Stimulated activated CD8-positive, alpha-beta memory T cell treated with anti-CD3 and anti-CD28 coated beads, Interleukin-12 subunit alpha, Interleukin-12 subunit beta, amount 100 ng/mL, for 1 hour (primary cell): ENCODE measurements at places on chromosomes 5 and 9.

- DNase-seq: no peak
Observed at GRCh38 chr5:12840972-12841371, 936.7 kb upstream of the CTNND2 start.

DNA sequence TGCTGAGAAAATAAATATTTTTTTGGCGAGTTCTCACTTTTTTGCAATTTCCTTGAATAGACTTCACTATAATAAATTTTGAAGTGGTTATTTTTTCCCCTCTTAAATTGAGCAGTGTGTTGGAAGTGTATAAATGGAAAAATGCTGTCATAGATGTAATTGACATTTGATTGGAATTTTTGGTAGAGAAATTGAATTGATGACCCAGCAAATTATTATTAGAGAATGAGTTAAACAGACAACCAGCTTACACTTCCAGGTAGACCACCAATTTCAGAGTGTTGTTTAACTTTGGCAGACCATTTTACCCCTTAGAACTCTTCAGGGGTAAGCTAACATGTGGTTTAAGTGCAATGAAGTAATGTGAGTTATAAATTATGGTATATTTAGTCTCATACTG, 1.9 kb downstream of the FAF2 start:
- DNase-seq: no peak

DNA sequence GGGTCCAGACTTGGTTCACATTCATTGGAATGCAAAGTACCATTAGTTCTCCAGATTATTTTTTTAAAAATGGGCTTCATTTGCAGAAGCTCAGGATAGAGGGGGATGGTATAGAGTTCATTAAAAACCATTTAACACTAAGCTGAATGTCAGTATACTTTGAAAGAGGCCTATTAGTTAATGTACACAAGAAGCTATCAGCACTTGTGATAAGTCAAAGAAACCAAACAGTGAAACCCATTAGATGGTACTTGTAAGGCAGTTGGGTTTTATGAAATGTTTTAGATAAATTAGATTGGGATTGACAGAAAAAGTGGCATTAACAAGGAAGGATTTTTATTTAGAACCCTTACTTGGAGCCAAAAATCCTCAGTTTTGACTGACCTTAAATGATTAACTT, 229.2 kb upstream of the MPDZ start:
- no peak for DNase-seq

DNA sequence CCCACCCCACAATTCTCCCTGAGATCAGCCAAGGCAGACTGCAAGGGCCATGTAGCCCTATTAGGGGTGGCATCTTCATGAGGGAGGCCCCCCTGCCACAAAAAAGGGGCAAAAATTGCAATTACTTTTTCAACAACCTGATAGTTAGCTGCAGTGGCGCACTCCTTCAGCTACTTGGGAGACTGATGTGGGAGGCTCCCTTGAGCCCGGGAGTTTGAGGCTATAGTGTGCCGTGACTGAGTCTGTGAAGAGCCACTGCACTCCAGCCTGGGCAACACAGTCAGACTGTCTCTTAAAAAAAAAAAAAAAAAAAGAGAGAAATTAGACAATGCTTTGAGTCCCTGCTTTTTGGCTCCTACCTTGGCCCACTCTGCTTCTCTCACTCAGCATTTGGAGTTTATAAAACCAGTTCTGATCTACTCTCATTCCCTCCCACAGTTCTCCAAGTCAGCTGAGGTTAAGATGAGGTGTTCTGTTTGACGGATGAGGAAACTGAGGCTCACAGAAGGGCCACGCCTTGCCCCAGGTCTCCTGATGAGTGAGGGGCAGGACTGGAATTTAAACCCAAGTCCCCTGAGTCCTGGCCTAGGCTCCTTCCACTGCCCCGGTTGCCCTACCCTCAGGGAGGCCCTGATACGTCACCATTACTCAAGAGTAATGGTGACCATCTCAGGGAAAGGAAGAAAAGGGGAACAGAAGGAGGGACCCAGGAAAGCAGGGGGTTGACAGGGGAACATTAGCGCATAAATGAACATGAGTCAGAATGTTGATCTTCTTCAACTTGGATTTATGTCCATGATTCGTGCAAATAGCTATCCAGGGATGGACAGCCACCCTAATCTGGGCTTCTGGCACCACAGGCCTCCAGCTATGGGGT, 9.0 kb downstream of the GPX3 start:
- no peak for DNase-seq

DNA sequence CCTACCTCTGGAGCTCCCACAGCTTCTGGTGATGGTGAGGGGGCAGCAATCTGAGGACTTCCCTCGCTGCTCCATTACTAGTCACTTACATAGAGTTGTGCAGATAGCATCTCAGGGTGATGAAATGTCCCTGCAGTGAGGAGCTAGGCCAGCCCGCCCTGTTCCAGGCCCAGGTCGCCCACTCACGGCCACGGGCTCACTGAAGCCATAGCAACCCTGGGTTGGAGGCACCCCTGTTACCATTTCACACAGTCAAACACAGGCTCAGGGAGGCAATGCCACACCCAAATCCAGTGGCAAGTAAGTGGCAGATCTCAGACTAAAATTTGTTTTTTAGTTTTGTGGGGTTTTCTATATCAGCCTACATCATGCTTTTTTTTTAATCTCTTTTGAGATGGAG, 19.6 kb downstream of the SH2D3C start:
- DNase-seq: no peak

DNA sequence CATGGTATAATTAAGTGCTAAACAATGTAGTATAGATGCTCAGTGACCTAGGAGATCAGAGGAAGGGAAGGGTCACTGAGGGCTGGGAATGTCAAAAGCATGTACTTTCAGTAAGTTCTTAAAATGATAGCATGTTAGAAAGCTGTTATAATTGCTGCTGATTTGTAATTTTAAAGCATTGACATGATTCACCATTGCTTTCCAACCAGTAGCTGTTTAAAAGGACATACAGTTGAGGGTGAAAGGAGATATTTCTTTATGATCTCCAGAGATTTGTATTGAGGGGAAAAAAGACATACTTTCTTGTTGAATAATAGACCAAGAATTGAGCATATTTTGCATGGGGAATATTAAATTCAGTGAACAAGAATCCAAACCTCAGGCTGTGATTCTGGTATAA, 1.2 kb upstream of the SLC1A3 start:
- DNase-seq: no peak

- DNase-seq: no peak
Observed at GRCh38 chr9:13845460-13845859, 468.5 kb downstream of the NFIB start.

DNA sequence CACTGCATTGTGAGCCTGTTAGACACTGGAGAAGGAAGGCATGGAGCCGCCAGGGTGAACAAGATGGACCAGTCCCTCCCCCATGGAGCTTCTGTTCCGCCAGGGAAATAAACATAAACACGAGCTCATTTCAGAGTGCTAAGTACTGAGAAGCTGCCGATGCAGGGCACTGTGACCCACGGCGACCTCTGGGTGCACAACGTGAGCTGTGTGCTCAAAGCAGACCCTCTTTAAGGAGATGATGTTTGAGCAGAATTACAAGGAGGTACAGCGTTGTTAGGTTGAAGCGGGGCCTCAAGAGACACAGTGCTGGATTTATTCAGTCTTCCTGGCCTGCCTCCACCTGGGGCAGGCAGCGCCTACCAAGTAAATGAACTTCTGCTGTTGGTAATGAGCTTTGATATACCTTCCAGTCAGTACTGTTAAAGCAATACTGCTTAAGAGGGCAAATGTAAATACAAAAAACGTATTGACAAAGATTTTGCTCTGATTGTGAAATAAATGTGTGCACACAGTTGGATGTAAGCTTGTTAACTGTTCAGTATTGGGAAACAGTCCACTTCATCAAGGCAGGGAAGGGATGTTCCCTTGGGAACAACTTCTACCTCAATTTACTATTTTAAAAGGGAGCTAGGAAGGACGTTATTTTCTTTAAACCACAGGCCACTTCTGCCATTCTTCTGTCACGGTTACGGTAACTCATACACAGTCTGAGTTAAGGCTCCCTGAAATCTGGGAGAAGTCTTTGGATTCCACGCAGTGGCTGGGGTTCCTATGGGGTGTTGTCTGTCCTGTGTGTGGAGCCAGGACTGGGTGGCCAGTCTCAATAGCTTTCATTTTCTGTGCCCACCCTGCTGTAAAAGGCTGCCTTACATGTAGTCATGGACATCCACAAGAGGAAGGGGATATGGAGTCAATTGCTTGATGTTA, 48.9 kb upstream of the DMRT1 start:
- DNase-seq: no peak

GRCh38 chr5:14545308-14545707, 36.3 kb upstream of the OTULINL start:
- no peak for DNase-seq

GRCh38 chr5:169697511-169697890, 60.4 kb downstream of the DOCK2 start:
- DNase-seq: no peak

- no peak for DNase-seq
Observed at GRCh38 chr9:134059188-134059641, 8.6 kb downstream of the BRD3 start.

GRCh38 chr5:138964647-138965201, 89.6 kb upstream of the LRRTM2 start:
- DNase-seq: no peak

DNA sequence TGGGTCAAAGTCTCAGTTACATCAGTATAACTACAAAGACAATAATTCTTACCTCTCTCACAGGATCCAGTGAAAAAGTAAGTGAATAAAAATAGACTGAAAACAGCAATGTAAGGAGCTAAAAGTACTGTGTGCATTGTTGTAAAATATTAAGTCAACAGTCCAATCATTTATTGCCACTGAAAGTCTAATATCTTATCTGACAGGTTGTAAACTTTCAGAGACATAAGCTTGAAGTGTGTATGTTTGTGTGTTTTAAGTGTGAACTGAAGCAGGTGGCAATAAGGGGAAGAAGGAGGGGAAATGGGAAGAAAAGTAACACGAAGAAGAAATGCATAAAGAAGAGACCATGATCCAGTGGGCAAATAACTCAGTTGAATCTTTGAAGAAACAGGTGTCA, 229.7 kb upstream of the TAS2R1 start:
- no peak for DNase-seq

GRCh38 chr5:33210978-33211377, 229.8 kb upstream of the TARS1 start:
- DNase-seq: no peak

- DNase-seq: no peak
Observed at GRCh38 chr5:126419102-126419501, 4.1 kb upstream of the GRAMD2B start.
